ENCODE measurements at places on chromosomes 13 and 19. TPM values are rescaled to one million over a fixed set of nuclear protein-coding genes. Genes with fewer than 3 reads are reported as not detected.

- DNase-seq, result no peak
Observed at GRCh38 chr19:33427801-33428626, 54.5 kb downstream of the CEBPG start.

GRCh38 chr13:28392896-28393505 is 101.9 kb downstream of the FLT1 start:
- DNase-seq, result no peak

DNA sequence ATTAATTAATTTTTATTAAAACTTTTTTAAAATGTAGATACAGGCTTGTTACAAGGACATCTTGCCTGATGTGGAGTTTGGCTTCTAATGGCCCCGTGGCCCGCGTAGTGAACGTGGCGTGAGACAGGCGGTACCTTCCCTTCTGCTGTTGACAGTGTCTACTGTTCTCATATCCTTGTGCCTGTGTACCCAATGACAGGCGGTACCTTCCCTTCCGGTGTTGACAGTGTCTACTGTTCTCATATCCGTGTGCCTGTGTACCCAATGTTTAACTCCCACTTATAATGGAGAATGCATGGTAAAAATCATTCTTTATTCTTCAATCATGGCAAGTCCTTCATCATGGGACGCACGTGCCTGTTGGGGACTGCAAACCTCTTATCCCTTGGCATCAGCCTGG is 79.1 kb upstream of the ZNF835 start:
- DNase-seq, result no peak

- DNase-seq, result no peak
Observed at GRCh38 chr13:58376775-58377174, 745.2 kb downstream of the PCDH17 start.

DNA sequence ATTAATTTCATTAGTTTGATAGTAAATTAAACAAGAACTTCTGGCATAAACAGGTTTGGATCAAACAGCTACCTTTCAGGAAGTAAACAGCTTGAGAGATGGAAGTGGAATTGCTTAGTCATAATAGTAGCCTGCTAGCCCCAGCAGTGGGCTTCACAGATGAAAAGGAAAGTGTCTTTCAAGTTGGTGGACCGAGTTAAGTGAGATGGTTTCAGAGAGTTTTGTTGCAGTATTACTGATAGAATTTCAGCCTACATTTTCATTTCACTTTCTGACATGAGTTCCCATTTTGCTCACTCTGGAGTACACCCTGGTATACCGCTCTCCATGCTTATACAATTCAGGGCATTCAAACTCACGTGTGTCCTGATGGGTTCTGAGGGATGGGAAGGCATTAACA is 2.0 kb upstream of the PTOV1 start:
- DNase-seq, result no peak

DNA sequence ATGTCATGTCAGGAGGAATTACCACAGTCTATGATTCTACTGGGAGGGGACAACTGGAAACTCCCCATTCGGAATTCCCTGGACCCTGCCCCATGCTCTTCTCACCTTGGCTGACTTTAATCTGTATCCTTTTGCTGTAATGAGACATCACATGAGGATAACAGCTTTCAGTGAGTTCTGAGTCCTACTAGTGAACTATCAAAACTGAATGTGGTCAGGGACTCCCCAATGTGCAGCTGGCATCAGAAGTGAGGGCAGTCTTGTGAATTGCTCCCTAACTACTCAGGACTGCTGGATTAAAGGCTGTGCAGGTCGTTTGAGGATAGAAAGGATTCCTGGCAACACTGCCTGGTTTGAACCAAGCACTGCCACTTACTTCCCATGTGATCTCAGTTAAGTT is 15.2 kb downstream of the SIGLEC7 start:
- DNase-seq, result no peak

DNA sequence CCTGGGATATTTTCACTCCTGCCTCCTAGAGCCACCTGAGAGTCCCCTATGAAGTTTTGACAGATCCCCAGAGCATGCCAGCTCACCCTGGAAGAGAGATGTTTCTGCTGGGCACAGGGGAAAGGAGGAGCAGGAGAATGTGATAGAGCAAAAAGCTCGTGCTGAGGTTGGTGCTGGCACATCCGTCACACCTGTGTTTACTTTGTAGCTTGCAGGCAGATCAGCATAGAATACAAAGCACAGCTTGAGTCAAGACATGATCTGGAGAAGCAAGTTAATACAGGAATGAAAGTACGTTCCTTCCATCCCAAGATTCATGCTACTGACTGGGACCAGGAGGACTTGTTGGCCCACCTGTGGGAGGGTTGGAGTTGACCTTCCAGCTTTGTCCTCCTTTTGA is 46.1 kb downstream of the HSPH1 start:
- no peak for DNase-seq

GRCh38 chr19:8629996-8630683 is at the start of gene NFILZ:
Gene NFILZ, plus strand, starts transcription at chr19:8630633. Its CDS starts 46,133 bp downstream, at chr19:8676766.
- no peak for DNase-seq

GRCh38 chr19:33241530-33242101 is 16.0 kb upstream of the SLC7A10 start:
- no peak for DNase-seq

DNA sequence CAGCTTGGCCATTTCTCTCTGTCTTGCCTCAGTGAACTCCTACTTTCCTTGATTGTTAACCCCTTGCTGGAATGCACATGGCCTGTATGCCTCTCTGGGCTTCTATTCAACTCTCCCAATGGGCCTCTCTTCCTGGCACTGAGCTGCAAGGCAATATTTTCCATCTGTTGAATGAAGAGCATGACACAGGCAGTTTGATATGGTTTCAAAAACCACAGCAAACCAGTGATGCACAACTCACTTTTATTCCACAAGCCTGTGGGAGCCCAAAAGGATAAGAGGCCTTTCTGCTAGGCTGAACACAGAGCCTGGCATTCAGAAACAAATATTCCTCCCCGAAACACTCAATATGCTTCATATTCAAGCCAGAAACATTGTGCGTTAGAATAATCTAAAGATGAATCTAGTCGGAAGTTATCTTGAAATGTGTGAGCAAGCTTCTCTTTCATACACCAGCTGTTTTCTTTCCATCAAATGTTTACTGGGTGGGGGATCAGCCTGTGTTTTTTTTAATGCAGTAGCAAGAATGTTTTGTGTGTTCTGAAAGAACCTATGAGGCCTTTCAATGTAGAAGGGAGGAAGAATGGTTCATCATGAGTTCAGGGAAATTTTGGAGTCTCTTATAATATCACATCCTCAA is 443.1 kb upstream of the SPRY2 start:
- DNase-seq, result no peak

- DNase-seq, result no peak
Observed at GRCh38 chr13:44275381-44275780, 98.2 kb upstream of the SERP2 start.

DNA sequence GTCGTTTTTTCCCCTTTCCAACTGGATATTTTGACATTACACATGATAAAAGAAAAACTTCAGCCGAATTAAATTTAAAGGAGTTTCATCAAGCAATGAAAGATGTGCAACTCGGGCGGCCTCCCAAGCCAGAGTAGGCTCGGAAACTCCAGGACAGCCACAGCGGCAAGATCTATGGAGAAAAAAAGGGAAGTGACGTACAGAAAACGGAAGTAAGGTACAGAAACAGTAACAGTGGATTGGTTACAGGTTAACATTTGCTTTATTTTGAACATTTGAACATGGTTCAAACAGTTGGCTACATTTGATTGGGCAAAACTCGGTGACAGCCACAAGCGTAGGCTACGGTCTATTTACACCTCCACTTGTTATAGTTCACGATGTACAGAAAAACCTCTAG is 30.5 kb upstream of the FAM124A start:
- no peak for DNase-seq

DNA sequence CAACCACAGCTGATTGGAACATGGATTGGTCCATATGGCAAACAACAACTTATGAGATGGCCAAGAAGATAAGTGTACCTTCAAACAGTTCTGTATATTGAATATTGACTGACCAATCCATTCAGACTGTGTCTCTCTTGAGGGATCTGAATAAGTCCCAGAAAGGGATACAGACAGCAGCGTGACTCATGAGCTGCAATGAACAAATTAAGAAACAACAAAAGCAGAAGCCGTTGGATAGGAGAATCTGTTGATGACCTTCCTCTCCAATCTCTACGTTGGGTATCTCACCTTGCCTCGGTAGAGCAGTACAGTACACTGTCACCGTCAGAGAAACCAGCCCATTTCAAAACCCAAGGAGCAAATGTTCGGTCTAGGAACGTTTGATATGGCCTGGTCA is 21.3 kb downstream of the MBD3L2B start:
- DNase-seq, result no peak

GRCh38 chr19:29263305-29264135 is 50.6 kb upstream of the UQCRFS1 start:
- DNase-seq, result no peak

DNA sequence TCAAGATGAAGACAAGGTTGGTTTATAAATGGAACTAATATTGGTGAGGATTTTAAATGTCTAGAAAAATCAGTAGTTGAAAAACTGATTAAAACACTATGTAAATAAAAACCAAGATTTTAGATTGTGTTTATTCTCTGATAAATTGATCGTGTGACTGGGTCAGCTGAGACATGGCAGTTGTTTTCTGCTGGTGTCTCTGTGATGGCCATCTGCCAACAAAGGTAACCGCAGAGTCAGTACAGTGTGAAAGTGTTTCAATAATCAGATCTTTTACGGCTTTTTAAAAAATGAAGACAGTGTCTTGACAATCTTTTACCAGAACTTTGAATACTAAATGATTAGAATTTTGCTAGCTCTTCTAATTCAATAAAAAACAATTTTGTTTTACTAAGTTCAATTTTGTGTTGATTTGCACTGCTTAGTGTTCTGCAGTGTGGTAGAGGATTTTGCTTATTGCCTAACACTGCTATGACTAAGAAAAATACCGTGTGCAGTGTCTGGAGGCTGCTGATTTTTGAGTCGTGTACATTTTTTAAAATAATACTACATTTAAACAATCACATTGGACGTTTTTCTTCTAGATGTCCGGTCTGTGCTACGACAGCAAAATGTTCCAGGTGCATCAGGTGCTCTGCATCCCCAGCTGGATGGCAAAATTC is 32.7 kb upstream of the GPR183 start:
- DNase-seq, result no peak

The C1QTNF9B gene
- total RNA-seq, result not detected

The TRIM28 gene
- 252 TPM for total RNA-seq

The ZNF99 gene
- total RNA-seq, result not detected

The CAMSAP3 gene
- 0.35 TPM for total RNA-seq

The C19orf33 gene
- 64.5 TPM for total RNA-seq
